ENCODE measurements at places on chromosomes 3 and 15.

GRCh38 chr15:101342056-101342455, 47.0 kb upstream of the SNRPA1 start:
- H3K36me3 ChIP-seq = no peaks in the 10 kb centered on the region
- H3K4me3 ChIP-seq = no peak overlapping the region
- no peak overlapping the region for H3K27ac ChIP-seq
- no peaks in the 10 kb centered on the region for H3K27me3 ChIP-seq

DNA sequence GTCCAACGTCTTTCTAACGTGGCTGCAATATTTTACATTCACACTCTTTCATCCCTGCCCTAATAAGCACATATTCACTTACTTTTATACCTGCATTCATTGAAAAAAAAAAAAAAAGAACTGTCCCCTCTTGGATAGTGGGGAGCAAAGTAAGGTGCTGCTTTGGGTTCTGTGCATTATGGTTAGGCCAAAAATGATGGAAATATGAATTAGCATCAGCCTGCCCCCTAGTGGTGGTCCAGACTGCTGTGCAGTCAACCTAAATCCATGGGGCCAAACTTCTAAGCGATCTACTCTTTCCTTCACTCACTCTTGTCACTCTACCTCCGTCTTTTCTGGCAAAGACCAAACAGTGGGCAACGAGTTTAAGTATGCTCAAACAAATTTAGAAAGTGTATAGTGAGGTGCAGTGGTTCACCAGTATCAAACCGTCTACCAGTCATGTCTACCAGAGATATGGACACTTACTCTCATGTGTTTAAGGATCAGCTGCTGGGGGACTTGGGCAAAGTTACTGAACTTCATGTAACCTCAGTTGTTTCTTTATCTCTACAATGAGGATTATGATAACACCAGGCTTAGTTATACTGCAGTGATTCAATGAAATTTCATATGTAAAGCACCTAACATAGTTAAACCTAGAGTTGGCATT, 61.5 kb upstream of the GRM7 start:
- DNase-seq = peak; percentile 31
- no peaks in the 10 kb centered on the region for H3K36me3 ChIP-seq
- H3K27me3 ChIP-seq = no peaks in the 10 kb centered on the region
- no peaks in the 10 kb centered on the region for H3K4me1 ChIP-seq
- H3K27ac ChIP-seq = no peak overlapping the region
- no peak overlapping the region for H3K4me3 ChIP-seq

- no peak for DNase-seq
- H3K36me3 ChIP-seq = no peaks in the 10 kb centered on the region
- H3K27me3 ChIP-seq = no peaks in the 10 kb centered on the region
- no peaks in the 10 kb centered on the region for H3K4me1 ChIP-seq
- no peak overlapping the region for H3K4me3 ChIP-seq
Measured at GRCh38 chr3:163838769-163839168, 1239.5 kb downstream of the SI start.

DNA sequence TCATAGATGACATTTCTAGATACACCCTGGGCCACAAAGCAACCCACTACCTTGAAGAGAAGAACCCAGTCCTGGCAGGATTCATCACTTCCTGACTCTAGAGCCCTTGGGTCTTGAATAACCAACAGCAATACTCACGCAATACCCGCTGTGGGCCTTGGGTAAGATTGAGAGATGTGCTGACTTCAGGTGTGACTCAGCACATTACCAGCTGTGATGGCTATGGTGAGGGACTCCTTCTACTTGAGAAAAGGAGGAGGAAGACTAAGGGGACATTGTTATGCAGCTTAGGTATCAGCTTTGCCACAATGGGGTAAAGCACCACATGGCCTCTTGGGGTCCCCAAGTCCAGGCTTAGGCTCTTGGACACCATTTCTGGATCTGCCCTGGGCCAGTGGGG, 14.9 kb downstream of the C3orf33 start:
- no peaks in the 10 kb centered on the region for H3K36me3 ChIP-seq
- H3K4me3 ChIP-seq = no peak overlapping the region
- H3K27ac ChIP-seq = no peak overlapping the region
- no peaks in the 10 kb centered on the region for H3K27me3 ChIP-seq

GRCh38 chr3:30811151-30811795, 83.2 kb downstream of the GADL1 start:
- no peaks in the 10 kb centered on the region for H3K36me3 ChIP-seq
- H3K27ac ChIP-seq = no peak overlapping the region
- no peaks in the 10 kb centered on the region for H3K27me3 ChIP-seq
- no peak for DNase-seq
- H3K4me1 ChIP-seq = no peaks in the 10 kb centered on the region

- no peak for DNase-seq
- peaks cover 8% of the 10 kb centered on the region for H3K4me1 ChIP-seq
- no peak overlapping the region for H3K27ac ChIP-seq
- H3K36me3 ChIP-seq = no peaks in the 10 kb centered on the region
Measured at GRCh38 chr3:76346690-76347089, 561.3 kb upstream of the ZNF717 start.

DNA sequence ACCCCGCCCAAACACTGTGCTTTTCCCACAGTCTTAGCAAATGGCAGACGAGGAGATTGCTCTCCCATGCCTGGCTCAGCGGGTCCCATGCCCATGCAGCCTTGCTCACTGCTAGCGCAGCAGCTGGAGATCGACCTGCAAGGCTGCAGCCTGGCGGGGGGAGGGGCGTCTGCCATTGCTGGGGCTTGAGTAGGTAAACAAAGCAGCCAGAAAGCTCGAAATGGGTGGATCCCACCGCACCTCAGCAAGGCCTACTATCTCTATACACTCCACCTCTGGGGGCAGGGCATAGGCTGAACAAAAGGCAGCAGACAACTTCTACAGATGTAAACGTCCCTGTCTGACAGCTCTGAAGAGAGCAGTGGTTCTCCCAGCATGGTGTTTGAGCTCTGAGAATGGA, 27.2 kb upstream of the WDR5B start:
- peaks cover 32% of the 10 kb centered on the region for H3K4me1 ChIP-seq
- no peak overlapping the region for H3K4me3 ChIP-seq
- peak overlapping the region; percentile 88 for H3K27ac ChIP-seq

DNA sequence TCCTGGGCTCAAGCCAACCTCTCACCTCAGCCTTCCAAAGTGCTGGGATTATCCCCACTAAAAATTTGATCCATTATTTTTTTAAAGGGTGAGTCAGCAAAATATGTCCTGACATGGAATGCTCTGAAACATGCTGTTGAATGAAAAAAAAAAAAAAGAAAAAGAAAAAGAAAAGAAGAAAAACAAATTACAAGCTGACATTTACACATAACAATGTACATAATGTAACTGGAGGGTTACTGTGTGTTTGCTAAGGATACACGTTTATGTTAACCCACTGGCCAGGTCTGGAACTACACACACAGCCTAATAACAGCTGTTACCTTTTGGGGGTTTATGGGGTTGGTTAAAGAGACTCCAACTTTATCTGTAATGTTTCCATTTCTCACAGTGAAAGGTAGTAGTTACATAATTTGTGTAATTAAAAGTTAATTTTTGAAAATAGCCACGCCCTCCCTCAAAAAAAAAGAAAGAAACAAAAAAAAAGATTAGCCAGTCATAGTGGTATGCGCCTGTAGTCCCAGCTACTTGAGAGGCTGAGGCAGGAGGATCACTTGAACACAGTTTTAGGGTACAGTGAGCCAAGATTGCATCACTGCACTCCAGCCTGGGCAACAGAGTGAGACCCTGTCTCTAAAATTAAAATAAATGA, 3.1 kb upstream of the MESP2 start:
- peak; percentile 40 for DNase-seq
- 0 out of 2 replicates have a peak, but pooled peaks cover 8% of the 10 kb centered on the region for H3K4me1 ChIP-seq
- no peaks in the 10 kb centered on the region for H3K36me3 ChIP-seq
- H3K27me3 ChIP-seq = no peaks in the 10 kb centered on the region
- H3K4me3 ChIP-seq = no peak overlapping the region

- no peak overlapping the region for H3K27ac ChIP-seq
- no peaks in the 10 kb centered on the region for H3K36me3 ChIP-seq
- H3K4me1 ChIP-seq = no peaks in the 10 kb centered on the region
- no peak overlapping the region for H3K4me3 ChIP-seq
Measured at GRCh38 chr15:65954289-65954741, 85.0 kb downstream of the RAB11A start.

DNA sequence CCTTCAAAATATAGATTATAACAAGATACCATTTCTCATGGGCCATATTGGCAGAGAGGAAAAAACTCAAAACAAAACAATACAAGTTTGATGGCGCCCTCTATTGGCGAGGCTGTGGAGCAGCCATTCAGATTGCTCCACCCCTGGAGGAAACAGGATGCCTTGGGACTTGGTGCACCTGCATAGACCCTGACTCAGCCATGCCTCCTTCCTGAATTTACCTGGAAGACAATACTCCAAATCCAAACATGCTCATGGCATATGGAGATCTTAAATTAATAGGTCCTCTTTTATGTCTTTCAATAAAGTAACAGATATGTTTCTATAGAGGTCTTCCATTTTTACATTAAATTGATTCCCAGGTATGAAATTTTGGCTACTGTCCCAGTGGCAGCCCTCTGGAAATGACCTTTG, 90.0 kb downstream of the APBA2 start:
- no peak overlapping the region for H3K4me3 ChIP-seq
- H3K27me3 ChIP-seq = no peaks in the 10 kb centered on the region
- H3K36me3 ChIP-seq = no peaks in the 10 kb centered on the region
- no peak overlapping the region for H3K27ac ChIP-seq
- H3K4me1 ChIP-seq = no peaks in the 10 kb centered on the region

GRCh38 chr3:40876496-40876895, 322.8 kb upstream of the CTNNB1 start:
- no peak overlapping the region for H3K27ac ChIP-seq
- H3K4me1 ChIP-seq = peaks cover 21% of the 10 kb centered on the region
- no peak for DNase-seq
- H3K27me3 ChIP-seq = no peaks in the 10 kb centered on the region
- H3K36me3 ChIP-seq = no peaks in the 10 kb centered on the region

- H3K4me3 ChIP-seq = no peak overlapping the region
- no peaks in the 10 kb centered on the region for H3K27me3 ChIP-seq
- no peak for DNase-seq
- H3K27ac ChIP-seq = no peak overlapping the region
- H3K36me3 ChIP-seq = peaks cover 7% of the 10 kb centered on the region
Measured at GRCh38 chr3:139357899-139358298, 14.1 kb downstream of the MRPS22 start.

DNA sequence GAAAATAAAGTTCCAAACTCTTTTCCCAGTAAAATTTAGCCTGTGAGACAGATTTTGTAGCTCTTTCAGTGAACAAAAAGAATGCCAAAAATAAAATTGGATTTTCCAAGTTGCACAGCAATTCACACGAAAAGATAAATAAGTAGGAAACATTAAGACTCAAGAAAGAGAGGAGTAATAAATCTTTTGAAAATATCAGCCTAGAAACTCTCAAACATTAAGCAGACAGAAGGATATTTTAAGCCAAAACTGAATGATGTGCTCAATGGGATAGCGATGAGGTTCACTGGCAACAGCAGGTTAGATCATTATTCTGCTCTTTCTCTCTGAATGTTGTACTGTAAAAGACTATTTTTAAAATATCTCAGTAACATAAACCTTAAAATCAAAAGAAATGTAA, 115.0 kb downstream of the STAG1 start:
- H3K27ac ChIP-seq = no peak overlapping the region
- no peak for DNase-seq
- H3K36me3 ChIP-seq = no peaks in the 10 kb centered on the region
- peaks cover 11% of the 10 kb centered on the region for H3K4me1 ChIP-seq

DNA sequence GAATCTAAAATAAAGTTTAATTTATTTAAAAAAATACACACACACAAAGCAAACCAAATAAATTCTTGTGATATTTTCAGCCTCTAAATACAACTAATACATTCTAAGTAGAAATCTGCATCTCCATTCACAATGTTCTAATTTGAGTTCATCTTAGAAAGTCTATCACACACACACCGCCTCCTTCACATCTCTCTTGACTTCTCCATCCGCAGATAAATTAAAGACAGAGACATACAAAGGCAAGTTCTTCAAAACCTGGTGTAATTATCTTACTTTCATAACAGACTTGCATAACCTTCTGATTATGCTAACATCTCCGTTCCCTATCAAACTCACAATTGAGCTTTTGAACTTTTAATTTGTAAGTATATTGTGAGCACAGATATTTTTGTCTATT, 657.3 kb downstream of the VGLL3 start:
- no peaks in the 10 kb centered on the region for H3K27me3 ChIP-seq
- no peaks in the 10 kb centered on the region for H3K36me3 ChIP-seq
- H3K4me3 ChIP-seq = no peak overlapping the region
- DNase-seq = no peak
- H3K27ac ChIP-seq = no peak overlapping the region
- no peaks in the 10 kb centered on the region for H3K4me1 ChIP-seq

- H3K36me3 ChIP-seq = no peaks in the 10 kb centered on the region
- DNase-seq = no peak
- H3K27me3 ChIP-seq = no peaks in the 10 kb centered on the region
Measured at GRCh38 chr3:190101320-190102011, 19.2 kb downstream of the P3H2 start.

GRCh38 chr3:13647298-13648059, 98.6 kb downstream of the FBLN2 start:
- peaks cover 12% of the 10 kb centered on the region for H3K4me1 ChIP-seq
- no peaks in the 10 kb centered on the region for H3K36me3 ChIP-seq
- no peak overlapping the region for H3K27ac ChIP-seq
- H3K4me3 ChIP-seq = no peak overlapping the region
- DNase-seq = no peak

GRCh38 chr3:101133652-101134051, 140.4 kb upstream of the ABI3BP start:
- no peaks in the 10 kb centered on the region for H3K36me3 ChIP-seq
- no peak overlapping the region for H3K4me3 ChIP-seq
- H3K27me3 ChIP-seq = no peaks in the 10 kb centered on the region
- no peak overlapping the region for H3K27ac ChIP-seq
- no peak for DNase-seq
- no peaks in the 10 kb centered on the region for H3K4me1 ChIP-seq

DNA sequence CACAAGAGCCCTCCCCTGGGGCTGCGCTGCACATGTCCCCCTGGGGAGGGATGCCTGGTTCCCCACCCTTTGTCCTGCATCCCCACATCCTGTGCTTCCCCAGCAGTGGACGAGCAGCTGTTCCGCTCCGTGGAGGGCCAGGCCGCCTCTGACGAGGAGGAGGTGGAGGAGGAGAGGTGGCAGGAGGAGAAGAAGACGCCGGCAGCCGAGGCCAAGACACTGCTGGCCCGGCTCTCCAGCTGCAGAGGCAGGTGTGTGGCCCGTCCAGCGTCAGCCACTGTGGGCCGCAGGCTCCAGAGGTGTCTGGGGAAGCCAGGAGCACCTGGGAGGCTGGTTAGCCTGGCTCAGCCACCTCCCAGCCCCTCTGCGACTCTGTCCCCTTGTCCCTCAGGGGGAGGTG, 27.9 kb upstream of the GP9 start:
- no peak overlapping the region for H3K4me3 ChIP-seq
- H3K27ac ChIP-seq = no peak overlapping the region
- H3K36me3 ChIP-seq = no peaks in the 10 kb centered on the region
- DNase-seq = no peak

DNA sequence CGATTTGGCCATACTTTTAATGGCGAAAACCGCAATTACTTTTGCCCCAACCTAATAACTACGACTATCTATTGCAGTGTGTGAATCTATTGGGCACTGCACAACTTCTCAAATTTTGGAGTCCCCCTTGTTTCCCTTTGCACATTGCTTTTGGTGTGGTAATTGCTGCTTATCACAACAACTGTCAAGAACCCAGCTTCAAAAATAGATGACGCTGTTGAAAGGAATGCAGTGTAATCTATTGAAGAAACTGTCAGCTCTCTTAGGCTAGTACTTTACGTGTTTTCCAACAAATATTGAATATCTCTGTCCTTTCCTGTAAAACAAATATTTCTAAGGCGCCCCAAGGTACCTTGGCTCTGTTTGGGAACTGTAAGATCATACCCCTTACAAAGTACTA, 222.8 kb upstream of the UBE2E2 start:
- no peak overlapping the region for H3K27ac ChIP-seq
- no peak overlapping the region for H3K4me3 ChIP-seq
- no peak for DNase-seq
- H3K4me1 ChIP-seq = peaks cover 13% of the 10 kb centered on the region
